ENCODE measurements at places on chromosomes 2 and 18. TPM values are rescaled to one million over a fixed set of nuclear protein-coding genes. Genes with fewer than 3 reads are reported as not detected.

DNA sequence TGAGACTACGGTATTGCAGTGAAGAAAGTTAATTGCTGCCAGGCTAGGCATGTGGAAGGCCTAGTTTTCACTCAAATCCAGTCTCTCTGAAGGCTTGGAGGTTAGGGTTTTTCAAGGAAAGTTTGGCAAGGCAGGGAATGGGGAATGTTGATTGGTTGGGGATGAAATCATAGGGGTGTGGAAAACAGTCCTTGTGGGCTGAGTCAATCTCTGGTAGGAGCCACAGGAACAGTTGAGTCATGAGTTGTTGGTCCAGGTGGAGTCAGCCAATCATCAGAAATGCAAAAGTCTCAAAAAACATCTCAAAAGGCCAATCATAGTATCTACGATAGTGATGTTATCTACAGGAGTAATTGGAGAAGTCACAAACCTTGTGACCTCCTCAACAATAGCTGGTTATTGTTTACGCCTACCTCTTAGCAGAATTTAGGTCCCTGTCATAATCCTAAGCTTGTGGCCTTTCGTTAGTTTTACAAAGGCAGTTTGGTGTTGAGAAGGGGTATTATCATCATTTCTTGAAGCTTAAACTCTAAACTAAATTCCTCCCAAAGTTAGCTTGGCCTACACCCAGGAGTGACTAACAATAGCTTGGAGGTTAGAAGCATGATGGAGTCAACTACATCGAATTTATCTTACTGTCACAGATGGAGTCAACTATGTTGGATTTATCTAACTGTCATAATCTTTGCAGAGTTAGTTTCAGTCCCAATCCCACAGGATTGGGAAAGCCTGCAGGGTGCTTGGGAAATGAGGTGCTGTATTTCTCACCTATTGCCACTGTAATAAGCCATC lies 33.7 kb upstream of the APCDD1 start:
- no peak for DNase-seq

GRCh38 chr2:235106874-235107639 lies 155.2 kb downstream of the SH3BP4 start:
- peak; percentile 85 for DNase-seq

DNA sequence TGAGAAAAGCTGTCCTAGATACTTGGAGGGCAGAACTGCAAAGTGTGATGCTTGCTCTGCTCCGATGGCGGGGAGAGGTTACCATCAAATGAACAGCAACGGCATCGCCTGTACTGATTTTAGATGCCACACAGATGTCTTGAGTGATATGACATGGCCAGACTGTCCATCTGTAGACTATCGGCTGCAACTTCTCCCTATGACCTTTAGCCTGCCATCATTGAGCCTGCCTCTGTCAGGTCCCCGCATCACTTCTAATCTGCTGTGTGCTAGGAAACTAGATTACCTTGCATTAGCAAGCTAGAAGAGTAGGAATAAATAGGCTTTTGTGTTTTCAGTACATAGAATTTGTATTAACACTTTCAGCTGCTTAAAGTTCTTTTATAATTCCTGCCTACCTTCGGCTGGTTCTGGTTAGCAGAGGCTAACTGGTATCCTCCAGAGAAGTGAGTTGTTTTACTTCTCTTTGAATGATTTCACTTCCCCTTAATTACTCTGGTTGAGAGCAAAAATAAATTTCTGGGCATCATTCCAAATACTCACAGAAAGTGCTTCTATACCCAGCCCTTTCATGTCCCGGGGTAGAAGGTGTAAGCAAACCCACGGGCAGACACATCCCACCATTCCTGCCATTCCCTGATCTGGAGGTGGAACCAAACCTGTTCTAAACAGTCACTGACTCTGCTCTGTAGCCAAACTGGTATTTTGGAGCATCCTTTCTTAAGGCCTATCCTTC lies 24.0 kb downstream of the GAREM2 start:
- no peak for DNase-seq

GRCh38 chr2:138029276-138029675 lies 65.0 kb downstream of the HNMT start:
- DNase-seq, result peak; percentile 39

DNA sequence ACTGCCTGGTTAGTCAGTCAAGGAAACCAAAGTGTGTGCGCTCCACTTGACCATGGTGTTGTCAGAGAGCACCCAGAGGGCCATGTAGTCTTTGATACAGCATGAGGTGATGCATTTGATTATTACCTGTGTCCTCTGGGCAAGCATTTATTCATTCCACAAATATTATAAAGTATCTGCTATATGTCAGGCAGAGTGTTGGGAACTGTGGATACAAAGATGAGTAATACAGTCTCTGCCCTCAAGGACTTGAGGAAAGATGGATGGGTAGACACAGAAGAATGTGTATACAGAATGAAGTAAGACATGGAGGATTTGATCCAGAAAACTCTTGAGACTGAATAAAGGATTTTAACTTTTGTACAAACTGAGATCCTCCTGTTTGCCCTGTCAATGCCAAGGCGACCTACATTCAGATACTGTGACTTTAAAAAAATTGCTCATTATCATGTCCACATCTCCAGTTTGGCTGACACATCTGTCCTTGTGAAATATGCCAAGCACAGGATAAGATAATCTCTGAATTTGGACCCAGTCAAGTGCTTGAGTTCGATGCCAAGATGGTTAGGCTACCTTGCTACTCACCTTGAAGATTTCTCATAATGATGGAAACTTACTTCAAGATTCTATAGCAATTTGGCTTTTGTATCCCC lies 50.8 kb downstream of the ACYP2 start:
- DNase-seq, result peak; percentile 8

Gene HNMT
- total RNA-seq, result 100 TPM

DNA sequence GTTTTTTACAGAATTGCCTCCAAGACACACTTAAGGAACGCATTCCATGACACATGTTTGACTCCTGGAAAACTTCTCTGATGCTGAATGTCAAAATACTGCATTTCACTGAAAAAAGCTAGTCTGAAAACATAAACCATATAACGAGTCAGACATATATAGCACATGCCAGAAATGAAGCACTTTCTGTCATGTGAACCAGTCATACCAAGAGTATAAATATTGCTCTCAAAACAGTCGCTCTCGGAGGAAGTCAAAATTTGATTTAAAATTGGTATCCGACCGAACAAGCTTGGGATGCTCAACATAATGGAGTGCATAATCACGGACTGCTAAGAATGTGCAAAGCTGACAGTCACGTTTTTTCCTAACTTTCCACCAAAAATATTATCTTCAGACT lies 115.9 kb downstream of the PIEZO2 start:
- no peak for DNase-seq

DNA sequence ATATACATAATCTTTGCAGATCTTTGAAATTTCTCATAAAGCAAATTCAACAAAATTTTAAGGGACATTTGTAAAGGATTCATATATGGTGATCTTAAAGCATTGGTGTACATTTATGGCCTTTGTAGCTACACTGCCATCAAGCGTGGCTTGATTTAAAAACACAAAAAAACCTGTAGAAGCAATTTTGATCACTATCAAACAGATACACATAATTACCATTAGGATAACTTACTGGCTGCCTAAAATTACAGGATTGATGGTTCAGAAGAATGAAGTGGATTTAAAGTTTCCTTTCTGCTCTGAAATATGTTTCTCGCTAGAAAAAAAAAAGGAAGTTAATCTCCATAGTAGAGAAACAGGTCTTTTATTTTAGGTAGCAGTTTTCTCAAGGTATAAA lies 31.4 kb downstream of the MAPRE2 start:
- DNase-seq, result no peak

DNA sequence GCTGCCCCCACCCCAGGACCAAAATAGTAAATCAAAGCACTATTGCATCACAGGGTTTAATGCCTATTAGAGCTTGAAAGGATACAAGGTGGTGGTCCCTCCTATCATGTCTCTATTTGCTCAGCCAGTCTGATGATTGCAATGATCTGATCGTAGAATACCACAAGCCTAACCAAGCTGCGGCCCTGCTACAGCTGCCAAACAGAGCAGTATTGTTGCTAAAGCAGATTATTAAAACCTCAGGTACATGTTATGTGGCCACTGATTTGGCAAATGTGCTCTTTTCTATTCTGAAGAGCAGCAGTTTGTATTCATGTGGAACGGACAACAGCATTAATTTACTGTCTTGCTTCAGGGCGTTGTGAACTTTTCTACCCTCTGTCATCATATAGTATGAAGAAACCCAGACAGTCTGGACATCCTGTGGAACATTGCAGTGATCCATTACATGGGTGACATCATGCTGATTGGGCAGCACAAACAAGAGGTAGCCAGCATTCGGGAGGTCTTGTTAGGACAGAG lies 8.4 kb upstream of the VAPA start:
- DNase-seq, result no peak

- DNase-seq, result no peak
Measured at GRCh38 chr2:27689424-27689823, 25.7 kb downstream of the SLC4A1AP start.

Gene CFC1B
- not detected for total RNA-seq

Gene PPP1CB
- 170 TPM for total RNA-seq

DNA sequence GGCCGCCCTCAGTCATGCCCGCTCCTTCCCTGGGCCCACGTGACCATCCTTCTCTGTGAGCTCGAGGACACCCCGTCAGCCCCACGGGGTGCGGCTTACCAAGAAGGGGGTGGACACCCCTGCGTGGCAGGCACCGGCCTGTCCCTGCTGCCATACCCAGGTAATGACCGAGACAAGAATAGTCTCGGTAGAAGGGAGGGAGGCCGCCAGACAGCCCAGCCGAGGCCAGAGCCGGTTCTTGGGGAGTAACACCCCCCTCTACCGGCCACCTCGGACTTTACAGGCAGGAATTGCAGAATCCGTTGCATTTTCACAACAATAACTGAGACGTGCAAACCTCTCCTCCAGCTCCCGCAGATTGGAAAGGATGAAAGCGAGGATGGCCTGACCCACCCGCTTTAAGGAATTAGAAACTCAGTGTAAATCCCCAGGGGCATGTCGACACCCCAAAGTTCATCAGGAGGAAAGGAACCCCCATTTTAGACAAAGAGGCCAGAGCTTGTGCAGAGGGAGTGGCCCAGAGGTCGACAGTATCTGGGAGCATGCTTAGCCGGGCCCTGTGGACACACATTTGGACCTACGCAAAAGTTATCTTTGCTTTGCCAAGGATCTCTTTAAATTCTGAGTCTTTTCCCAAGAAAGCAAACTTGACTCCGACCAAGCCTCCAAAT lies 60.1 kb upstream of the GLI2 start:
- DNase-seq, result peak; percentile 97

- DNase-seq, result peak; percentile 51
Measured at GRCh38 chr2:120785228-120785966, 49.7 kb downstream of the GLI2 start.

DNA sequence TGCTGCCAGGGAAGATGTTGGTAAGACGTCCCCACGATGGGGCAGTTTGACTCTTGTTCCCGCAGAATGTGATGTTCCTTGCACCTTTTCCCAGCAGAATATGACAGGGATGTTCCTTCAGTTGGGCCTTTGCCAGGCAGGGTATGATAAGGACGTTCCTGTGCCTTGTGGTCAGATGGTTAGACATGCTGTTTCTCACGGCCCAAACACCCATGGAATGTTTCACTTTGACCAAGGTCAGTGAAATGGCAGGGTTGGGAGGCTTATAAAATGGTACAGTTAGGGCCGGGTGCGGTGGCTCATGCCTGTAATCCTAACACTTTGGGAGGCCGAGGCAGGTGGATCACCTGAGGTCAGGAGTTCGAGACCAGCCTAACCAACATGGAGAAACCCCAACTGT lies 40.3 kb upstream of the YPEL5 start:
- DNase-seq, result no peak

DNA sequence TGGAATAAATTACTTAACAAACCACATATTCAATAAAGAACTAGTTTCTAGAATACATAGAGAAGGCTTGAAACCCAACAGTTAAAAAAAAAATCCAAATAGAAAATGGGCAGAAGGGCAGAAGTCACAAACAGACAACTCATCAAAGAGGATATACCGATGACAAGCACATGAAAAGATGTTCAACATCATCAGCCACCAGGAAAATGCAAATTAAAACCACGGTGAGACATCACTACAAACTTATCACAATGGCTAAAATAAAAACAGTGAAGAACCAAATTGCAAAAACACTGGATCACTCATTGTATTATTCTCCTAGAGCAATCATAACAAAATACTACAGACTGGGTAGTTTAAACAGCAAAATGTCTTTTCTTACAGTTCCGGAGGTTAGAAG lies 14.5 kb downstream of the SESTD1 start:
- DNase-seq, result no peak

- no peak for DNase-seq
Measured at GRCh38 chr2:175442441-175442840, 260.9 kb upstream of the ATP5MC3 start.

Gene TMEM169
- 0.88 TPM for total RNA-seq

DNA sequence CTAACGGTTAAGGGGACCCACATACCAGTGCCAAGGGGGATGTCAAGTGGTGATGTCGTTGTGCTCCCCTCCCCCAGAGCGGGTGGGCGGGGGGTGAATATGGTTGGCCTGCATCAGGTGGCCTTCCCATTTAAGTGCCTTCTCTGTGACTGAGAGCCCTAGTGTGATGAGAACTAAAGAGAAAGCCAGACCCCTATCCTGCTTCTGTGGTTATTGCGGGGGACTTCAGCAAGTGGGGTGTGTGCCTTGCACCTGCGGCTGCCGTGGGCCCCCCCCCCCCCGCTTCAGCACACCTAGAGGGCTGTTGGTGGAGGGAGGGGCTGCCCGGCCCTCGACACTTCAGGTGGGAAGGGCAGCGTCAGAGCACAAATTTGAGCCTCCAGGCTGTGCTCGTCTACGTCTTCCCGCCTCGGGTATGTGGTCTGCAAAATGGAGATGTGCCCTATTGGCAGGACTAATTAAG lies 6.1 kb downstream of the CTDSP1 start:
- DNase-seq, result no peak

DNA sequence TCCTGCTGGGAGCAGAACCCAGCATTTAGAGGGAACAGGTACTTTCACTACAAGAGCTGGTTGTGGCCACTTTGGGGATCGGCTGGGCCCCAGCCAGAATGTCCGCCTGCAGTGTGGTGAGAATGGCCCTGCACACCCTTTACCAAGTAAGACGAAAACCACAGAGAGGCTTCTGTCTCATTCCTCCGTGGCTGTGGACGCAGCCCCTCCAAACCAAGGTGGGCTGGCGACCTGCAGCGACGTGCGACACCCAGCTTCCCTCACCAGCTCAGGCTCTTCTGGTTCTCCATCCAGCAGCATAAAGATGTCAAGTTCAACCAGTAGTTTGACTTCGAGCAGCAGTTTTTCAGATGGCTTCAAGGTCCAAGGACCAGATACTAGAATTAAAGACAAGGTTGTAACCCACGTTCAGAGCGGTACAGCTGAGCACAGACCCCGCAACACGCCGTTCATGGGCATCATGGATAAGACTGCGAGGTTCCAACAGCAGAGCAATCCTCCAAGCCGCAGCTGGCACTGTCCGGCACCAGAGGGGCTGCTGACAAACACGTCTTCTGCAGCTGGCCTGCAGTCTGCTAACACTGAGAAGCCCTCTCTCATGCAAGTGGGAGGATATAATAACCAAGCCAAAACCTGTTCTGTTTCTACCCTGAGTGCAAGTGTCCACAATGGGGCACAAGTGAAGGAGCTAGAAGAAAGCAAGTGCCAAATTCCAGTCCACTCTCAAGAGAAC lies 56.2 kb downstream of the WDSUB1 start:
- DNase-seq, result no peak

Gene ALPP
- total RNA-seq, result not detected

Gene STEAP3
- total RNA-seq, result 27.4 TPM

- DNase-seq, result no peak
Measured at GRCh38 chr2:241043581-241043980, 45.2 kb downstream of the SNED1 start.

Gene FEV
- total RNA-seq, result not detected

GRCh38 chr2:220985561-220985960 lies 586.5 kb downstream of the EPHA4 start:
- no peak for DNase-seq
